HFFc6 (cell line): ENCODE measurements at places on chromosomes 1 and 21. TPM values are rescaled to one million over a fixed set of nuclear protein-coding genes. Genes with fewer than 3 reads are reported as not detected.
A peak's percentile ranks its signal among the peaks of the same experiment; 100 is the strongest.

GRCh38 chr1:159175571-159175970 lies 4.2 kb downstream of the CADM3 start:
- peak; percentile 14 for DNase-seq

- DNase-seq = no peak
Observed at GRCh38 chr1:112833806-112834205, 118.7 kb upstream of the PPM1J start.

GRCh38 chr1:221575605-221576004 lies 166.3 kb downstream of the DUSP10 start:
- DNase-seq = no peak

DNA sequence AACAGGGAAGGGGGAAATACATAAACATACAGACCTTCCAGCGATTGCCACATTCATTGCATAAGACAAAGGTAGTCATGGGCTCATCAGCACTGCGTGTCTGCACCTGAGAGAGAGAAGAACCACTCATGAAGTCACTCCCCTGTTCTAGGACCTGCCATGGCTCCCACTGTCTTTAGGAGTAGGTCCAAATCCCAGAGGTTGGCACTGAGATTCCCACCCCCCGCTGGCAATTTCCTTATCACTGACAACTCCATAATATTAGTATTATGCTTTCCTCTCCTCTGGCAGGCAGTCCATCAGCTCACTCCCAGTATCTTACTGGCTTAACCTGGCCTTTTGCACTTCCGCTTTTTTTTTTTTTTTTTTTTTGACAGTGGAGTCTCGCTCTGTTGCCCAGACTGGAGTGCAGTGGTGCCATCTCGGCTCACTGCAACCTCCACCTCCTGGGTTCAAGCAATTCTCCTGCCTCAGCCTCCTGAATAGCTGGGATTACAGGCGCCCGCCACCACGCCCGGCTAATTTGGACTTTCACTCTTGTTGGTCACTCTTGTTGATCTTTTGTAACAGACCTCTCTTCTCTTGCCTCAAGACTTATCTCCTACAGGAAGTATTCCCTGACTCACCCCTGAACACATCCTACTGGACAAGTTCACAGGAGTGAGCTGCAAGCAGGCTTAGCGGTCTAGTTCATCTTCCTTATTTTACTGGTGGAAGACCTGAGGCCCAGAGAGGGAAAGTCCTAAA lies 14.8 kb upstream of the ZNF436 start:
- DNase-seq = peak; percentile 78

- DNase-seq = no peak
Observed at GRCh38 chr1:218959784-218960183, 213.9 kb upstream of the LYPLAL1 start.

- no peak for DNase-seq
Observed at GRCh38 chr1:153577624-153578051, 12.0 kb upstream of the S100A2 start.

DNA sequence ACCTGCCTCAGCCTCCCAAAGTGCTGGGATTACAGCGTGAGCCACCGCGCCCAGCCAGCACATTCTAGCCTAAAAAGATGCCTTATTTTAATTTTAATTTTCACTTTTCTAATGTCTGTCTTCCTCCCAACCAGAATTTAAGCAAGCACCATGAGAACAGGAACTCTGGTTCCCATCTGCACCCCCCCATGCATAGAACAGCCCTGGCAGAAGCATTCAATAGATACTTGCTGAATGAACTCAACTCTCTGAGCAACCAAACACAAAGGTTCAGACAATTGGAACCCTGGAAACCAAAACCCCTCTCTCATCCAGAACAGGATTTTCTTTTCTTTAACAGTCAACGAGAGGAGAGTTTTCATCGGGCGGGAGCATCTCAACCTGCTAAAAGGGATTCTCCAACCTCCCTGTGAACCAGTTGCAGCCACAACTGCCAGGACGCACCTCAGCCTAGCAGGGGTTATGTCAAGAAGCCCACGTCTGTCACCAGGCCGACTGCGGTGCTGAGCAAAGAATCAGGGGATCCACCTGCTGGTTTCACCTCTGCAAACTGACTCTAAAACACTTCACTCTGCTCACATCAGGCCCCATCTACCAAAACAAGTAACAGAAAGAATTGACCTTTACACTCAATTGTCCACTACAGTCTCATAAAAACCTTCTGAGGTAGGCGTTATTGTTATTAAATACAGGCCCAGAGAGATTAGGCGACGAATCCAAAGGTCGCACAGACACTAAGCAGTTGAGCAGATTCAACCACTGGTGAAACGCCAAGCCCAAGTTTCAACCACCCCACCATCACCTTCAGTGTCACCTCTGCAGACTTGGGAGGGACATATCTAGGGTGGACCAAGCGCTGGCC lies 1.7 kb downstream of the KIAA2013 start:
- DNase-seq = no peak

DNA sequence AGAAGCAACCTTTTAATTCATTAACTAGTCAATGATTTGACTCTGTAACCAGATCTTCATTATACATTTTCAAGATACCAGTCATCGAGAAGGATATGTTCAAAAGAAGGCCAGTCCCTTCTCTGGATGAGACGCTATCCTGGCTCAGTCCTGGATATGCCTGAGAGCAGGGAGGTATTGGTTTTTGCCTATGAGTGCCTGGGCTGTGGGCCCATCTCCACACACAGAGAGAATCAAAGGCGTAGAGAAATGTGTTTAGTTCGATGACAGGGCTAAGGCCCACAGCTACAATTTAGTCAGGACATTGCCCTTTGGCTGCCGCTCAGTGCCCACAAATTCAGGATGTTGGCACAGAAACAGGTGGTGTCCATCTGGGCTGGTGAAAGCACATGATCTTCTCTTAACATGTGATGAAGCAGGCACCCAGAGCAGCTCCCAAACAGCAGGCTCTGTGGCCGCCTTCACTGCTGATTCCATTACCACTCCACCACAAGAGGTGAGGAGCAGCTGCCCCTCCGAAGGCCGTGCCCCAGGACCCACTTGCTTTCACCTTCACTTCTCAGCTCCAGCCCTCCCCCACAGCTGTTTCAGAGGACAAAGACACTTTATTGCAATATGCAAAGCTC lies 24.7 kb downstream of the ACKR1 start:
- peak; percentile 29 for DNase-seq

DNA sequence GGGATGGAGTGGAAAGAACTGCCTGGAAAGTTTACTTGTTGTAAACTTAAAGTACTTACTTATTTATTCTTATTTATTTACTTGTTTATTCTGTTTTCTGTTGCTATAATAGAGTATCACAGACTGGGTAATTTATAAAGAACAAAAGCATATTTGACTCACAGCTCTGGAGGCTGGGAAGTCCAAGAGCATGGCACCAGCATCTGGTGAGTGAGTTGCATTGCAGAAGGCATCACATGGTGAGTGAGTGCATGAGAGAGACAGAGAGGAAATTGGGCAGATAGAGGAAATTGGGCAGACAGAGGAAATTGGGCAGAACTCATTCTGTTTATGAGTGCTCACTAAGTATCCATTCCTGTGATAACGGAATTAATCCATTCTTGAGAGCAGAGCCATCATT lies 11.6 kb upstream of the RGSL1 start:
- no peak for DNase-seq

The HSPA6 gene
- total RNA-seq = 0.09 to 0.45 TPM (median 0.20 TPM) in 3 replicates

The THEMIS2 gene
- total RNA-seq = 1.3 to 2.8 TPM (median 1.9 TPM) in 3 replicates

DNA sequence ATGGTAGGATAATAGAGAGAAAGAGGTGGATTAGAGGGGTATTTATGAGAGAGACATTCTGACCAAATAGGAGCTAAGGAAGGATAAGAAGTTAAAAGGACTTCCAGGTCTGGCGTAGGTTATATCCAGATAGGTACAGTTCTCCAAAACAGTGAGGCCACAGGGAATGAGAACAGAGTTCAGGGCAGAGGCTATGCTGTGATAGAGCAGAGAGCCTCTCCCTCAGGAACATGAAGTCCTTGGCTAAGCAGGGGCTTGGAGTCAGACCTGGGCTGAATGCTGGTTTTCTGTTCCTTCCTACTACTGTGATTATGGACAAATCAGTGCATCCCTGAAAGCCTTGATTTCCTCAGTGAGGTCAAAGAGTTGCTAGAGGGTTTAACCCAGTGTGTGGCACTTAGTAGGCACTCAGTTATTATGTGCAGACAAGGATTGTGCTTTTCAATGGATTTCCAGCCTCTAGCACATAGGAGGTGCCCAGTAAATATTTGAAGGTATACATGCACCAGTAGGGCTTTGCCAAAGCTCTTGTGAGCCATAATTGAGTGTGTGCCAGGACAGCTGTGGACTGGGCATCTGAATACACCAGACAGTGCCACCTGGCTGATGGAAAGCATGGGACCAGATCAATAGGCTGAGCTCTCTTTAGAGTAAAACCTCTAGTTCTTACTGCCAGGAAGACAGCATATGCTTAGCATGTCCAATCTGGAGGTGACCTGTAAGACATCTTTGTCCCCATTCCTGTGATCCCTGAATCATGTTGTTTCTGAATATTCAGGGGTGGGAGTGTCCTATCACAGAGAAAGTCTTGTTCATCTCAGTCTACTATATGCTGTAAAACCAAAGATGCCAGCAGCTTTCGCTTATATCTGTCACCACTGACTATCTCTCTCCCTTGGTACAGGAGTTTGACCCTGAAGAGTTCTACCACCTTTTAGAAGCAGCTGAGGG lies 111.1 kb downstream of the PIK3R3 start:
- no peak for DNase-seq

DNA sequence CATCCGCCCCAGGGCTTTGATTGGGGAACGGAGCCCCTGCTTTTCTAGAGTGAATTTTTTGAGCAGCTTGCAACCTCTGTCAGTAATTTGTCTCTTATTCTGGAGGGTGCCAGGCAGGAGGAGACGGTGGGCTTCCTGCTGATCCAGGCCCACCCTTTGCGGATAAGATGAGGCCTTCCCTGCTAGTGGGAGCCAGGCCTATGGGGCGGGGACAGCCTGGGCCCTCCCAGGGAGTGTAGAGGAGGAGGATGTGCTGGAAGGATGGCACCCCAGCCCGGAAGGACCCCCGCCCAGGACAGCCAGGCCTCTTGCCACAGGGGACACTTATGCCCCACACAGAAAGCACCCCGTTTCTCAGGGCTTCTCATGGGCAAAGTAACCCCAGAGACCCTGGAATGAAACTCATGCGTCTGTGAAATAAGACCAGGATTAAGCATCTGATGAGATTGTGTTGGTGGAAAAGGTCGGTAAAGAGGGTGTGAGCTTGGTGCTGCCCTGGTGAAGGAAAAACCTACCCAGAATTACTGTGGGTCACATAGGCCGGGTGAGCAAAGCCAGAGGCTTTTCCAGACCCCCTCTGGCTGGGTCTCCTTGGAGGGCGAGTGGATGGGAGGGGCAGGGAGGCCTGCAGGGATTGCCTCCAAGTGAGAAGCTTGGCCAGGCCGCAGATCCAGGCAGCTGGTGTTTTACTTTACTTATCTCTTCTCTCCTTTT lies 118.7 kb downstream of the SIK1 start:
- DNase-seq = no peak

DNA sequence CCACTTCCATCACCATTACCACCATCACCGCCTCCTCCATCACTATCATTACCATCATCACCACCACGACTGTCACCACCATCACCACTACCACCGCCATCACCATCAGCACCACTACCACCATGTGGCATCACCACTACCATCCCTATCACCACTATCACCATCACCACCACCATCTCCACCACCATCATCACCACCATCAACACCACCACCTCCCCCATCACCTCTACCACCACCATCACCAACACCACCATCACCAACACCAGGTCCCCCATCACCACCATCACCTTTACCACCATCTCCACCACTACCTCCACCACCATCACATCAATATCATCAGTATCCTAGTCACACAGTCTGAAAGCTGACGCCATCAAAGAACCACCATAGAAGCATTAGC lies 39.9 kb upstream of the RIPK4 start:
- DNase-seq = no peak

DNA sequence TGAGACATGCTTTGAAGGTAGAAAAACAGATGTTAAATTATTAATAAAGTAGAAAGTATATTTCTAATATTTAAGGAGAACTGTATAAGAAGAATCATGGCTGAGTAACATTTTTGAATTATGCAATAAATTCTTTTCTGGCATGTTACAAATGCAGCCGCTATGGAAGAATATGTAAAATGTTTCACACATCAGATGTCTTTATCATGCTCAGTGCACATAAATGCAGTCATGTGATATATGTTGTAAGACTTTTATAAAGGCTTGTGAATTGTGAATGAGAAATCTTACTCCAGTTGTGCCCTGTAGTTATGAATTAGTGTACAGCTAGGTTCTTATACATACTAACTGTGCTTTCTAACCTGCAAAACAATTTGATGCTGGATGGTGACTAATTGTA lies 53.5 kb downstream of the LRRC8B start:
- DNase-seq = no peak

DNA sequence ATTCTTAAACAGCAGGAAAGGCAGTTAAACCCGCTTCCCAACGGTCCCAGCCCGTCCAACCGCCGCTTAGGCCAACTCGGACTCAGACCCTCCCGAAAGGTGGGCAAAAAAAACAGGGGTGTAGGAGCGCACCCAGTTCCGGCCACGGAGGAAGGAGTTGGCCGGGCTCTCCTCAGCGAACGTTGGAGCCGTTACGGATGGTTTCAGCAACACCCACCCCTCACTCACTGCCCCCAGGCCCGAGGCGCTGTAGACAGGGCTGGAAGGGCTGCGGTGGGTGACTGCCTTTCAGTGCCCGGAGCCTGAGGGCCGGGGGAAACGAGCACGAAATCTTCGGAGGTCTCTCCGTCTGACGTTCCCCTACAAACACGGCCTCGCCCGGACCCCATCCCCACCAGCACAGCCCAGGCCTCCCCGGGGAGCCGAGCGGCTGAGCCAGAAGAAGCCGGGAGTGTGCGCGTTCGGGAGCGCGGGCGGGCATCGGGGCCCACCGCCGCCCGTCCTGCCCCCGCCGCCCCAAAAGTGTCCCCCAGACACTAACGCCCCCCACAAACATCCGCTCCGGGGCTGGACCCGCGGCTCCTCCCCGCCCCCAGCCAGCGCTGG lies 1.3 kb downstream of the KDM5B start:
- DNase-seq = no peak

- no peak for DNase-seq
Observed at GRCh38 chr21:33755354-33755753, 113.1 kb downstream of the ITSN1 start.

GRCh38 chr1:87603626-87604025 lies 274.9 kb downstream of the LMO4 start:
- no peak for DNase-seq

DNA sequence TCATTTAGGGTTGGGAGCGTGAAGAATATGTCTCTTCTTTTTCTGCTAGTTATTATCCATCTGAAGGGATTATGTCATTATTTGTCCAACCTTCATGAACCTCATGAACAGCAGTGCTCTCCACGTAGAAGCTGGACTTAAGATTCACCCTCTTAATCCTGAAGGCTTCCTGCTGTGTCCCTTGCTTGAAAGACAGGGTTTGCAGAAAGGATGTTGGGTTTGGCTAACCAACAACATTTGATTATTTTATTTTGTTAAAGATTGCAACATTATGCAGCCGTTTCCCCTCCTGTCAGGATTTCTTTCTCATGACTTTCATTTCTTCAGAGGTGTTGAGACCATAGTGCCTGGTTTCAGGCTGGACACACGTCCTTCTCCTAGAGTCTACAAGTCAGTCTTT lies 75.2 kb downstream of the NGF start:
- DNase-seq = no peak

The ZNF683 gene
- not detected in 3 replicates for total RNA-seq
